Inflammatory macrophage treated with lipopolysaccharide for 1 hour (primary cell): ENCODE measurements at places on chromosomes 11 and 22.

DNA sequence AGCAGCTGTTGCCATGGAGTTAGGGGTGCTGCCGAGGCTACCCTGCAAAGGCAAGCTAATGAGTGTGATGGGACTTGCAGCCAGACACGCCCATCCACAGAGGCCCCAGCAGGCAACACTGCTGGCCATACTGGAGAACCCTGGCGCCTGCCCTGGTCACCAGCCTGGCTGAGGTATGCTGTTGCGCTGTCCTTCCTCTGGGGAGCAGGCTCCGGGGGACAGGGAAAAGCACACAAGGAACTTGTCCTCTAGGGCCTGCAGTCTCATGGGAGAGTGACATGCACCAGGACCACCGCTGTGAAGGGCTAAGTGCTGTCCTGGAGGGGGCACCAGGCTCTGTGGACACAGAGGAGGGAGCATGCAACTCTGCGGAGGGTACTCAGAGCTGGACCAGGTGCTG, 35.8 kb downstream of the TOM1 start:
- DNase-seq = no peak

DNA sequence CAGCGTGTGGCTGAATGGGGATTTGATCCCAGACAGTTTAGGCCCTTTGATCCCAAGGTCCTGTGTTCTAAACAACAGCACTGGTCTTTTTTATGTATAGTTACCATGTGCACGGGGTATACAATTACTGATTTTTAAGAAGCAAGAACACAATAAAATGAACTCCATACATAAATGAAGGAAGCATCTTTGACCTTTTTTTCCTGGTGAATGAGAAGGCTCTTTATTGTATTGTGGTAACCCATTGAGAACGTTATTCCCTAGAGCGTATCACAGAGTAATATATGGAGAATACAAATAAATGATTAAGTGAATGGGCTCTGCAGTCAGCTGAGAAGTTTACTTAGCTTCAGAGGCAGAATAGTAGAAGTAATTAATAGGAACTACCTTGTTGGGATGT, 563.6 kb downstream of the NTM start:
- DNase-seq = no peak

DNA sequence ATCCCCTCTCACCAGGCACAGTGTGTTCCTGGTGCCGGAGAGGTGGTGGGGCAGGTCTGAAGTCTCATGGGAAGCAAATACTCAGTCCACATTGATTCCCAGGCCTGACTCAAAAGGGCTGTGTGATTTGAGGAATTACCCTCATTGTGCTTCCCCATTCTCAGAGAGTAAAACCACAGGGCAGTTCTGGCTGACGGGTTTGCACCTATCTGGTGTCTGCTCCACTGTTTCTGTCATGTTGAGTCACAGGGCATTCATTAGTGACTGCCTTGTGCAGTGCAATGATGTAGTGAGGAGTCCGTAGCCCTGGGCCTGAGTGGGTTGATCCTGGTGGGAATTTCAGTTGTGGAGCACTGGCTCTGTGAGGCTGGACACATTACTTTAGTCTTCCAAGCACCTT, 85.2 kb upstream of the ARHGAP20 start:
- peak; percentile 98 for DNase-seq

DNA sequence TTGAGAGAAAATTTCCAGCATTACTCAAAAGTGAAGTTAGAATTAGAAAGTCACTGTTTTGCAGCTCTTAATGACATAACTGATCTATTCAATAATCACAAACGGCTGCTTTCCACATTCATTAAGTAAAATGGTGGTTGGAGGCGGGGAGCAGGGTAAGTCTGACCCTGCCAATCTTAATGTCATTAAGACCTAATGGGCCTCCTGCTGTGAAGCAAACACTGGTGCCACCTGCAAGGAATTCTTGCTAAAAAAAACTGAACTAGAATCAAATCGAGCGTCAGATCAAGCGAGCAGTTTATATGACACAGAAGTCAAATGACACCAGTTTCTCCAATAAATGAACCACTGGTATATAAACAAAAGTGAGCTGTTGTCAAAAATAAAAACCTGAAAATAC, 351.5 kb downstream of the BRD1 start:
- no peak for DNase-seq

GRCh38 chr11:114263513-114264170, 32.6 kb upstream of the NNMT start:
- DNase-seq = no peak

GRCh38 chr11:93193731-93194130, 4.1 kb downstream of the SLC36A4 start:
- DNase-seq = peak; percentile 91

- no peak for DNase-seq
Measured at GRCh38 chr11:44308256-44308922, 1.6 kb downstream of the ALX4 start.

- no peak for DNase-seq
Measured at GRCh38 chr11:134312807-134313206, 19.0 kb upstream of the GLB1L2 start.

DNA sequence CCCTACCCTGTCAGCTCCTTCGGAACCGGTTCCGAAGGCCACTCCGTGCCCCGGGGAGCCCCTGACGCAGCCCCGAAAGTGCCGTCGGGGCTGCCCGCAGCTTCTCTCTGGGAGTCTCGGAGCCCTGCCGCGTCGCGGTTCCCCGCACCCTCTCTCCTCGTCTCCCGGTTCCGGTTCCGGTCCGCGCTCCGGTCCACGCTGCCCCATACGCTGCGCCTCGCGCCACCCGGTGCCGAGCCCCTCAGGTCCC, 618 bp downstream of the MTA2 start:
- DNase-seq = no peak

DNA sequence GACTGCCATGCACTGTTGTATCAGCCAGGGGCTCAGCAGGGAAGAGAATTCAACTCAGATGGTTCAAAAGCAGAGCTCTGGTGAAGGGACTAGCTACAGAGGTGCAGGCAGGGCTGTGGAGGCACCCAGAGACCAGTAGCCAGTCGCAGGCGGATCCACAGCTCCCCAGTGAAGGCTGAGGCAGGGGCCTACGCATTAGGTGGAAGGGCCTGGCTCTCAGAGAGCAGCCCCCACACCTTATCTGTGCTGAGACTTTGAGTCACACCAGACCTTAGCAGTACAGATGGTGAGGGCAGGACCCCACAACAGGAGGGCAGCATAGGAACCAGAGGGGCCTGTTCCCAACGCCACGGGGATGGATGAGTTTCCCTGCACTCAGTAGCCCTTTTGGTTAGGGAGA, 189.6 kb downstream of the DSCAML1 start:
- DNase-seq = no peak

- peak; percentile 95 for DNase-seq
Measured at GRCh38 chr11:118608360-118609227, 1.2 kb downstream of the PHLDB1 start.

GRCh38 chr11:4060182-4060923, 34.2 kb upstream of the RRM1 start:
- no peak for DNase-seq

- peak; percentile 37 for DNase-seq
Measured at GRCh38 chr11:65219930-65220213, 38.1 kb downstream of the CAPN1 start.

- DNase-seq = no peak
Measured at GRCh38 chr11:70841264-70841663, 411.1 kb downstream of the SHANK2 start.

GRCh38 chr11:26993965-26994457, at the start of gene FIBIN:
TSS of gene FIBIN (plus strand) at chr11:26994112. CDS start at chr11:26994527, 415 bp downstream.
- DNase-seq = no peak

- DNase-seq = no peak
Measured at GRCh38 chr22:26671317-26672059, 14.1 kb downstream of the MIAT start.

- DNase-seq = no peak
Measured at GRCh38 chr11:94303966-94304958, at the start of gene IZUMO1R. TSS of gene IZUMO1R (plus strand) at chr11:94304580. CDS start at chr11:94305637, 1,057 bp downstream.

- no peak for DNase-seq
Measured at GRCh38 chr11:17430616-17431015, 42.2 kb upstream of the KCNJ11 start.

DNA sequence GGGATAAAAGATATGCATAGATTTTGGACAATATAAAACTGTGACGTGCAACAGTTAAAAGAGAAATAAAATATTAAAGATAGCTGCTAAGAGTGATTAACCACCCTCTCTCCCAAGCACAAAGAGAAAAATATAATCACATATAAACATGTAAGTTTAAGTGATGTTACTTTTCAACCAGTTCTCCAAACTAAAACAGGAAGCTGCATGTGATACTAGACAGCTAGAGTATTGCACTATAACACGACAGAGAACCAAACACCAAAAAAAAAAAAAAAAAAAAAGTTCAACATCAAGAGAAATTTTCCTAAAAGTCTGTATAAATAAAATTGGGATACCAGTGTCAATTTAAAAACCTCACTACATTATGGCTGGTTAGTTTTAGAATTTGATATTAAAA, 79.1 kb downstream of the PICALM start:
- DNase-seq = peak; percentile 33

DNA sequence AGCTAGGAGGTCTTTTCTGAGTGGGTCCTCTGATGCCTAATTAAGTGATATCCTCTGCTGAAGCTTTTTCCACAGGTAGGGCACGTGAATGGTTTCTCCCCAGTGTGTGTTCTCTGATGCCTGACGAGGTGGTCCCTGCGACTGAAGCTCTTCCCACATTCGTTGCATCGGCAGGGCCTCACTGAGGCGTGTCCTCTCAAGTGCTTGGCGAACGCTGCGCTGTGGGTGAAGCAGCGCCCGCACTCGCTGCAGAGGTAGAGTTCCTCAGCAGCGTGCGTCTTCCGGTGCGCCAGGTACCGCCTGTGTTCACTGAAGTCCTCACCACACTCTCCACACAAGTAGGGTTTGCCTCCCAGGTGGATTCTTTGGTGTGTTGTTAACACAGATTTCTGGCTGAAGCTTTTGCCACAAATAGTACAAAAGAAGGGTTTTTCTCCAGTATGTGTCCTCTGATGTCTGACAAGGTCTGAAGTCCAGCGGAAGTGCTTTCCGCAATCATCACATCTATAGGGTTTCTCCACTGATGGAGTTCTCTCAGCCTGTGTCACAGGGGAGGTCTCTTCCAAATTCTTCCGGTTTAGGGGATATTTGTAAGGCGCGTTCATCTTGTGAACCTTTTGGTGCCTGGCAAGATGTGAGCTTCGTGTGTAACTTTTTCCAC, 15.3 kb downstream of the ZNF202 start:
- DNase-seq = no peak

DNA sequence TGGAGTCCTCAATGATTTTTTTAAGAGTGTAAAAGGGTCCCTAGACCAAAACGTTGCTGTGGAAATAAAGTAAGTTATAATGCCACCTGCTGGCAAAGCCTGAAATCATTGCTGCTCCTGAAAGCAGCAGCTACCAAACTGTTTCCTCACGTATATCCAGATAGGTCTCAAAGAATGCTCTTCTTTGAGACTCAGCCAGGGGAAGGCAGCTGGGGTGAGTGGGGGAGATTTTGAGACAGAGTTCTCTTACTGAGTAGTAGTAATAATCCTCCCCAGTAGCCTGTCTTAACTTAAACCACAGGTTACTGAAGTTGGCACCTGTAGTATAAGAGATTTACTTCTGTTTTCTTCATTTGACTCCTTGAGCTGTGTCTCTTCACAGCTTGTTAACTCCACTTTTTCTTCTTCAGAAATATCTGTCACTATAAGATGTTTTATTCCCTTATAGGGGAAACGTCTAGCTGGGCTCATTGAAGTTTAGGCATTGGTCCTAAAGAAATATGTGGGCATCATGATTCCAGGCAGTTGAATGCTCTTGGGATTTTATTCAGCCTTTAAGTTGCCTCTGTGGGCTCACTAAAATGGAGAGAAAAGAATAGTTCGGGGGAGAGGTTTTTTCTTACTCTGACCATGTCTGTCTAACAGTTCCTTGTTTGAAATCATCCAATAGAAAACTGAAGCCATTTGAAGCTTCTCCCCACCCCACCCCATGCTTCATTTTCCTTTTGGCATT, 77.9 kb downstream of the BTBD10 start:
- DNase-seq = peak; percentile 27

- no peak for DNase-seq
Measured at GRCh38 chr11:9092072-9092471, 673 bp upstream of the SCUBE2 start.
